Daoy (cell line): ENCODE measurements at places on chromosomes 16 and 17.
A peak's percentile ranks its signal among the peaks of the same experiment; 100 is the strongest.

- DNase-seq: no peak
Measured at GRCh38 chr16:85733839-85734170, 17.1 kb downstream of the C16orf74 start.

- DNase-seq: peak; percentile 37
Measured at GRCh38 chr17:75032720-75033280, 14.0 kb downstream of the ATP5PD start.

- no peak for DNase-seq
Measured at GRCh38 chr17:28042657-28042720, at the start of gene NLK. Gene NLK (plus strand): TSS chr17:28042677. CDS start chr17:28042874, 197 bp downstream.

DNA sequence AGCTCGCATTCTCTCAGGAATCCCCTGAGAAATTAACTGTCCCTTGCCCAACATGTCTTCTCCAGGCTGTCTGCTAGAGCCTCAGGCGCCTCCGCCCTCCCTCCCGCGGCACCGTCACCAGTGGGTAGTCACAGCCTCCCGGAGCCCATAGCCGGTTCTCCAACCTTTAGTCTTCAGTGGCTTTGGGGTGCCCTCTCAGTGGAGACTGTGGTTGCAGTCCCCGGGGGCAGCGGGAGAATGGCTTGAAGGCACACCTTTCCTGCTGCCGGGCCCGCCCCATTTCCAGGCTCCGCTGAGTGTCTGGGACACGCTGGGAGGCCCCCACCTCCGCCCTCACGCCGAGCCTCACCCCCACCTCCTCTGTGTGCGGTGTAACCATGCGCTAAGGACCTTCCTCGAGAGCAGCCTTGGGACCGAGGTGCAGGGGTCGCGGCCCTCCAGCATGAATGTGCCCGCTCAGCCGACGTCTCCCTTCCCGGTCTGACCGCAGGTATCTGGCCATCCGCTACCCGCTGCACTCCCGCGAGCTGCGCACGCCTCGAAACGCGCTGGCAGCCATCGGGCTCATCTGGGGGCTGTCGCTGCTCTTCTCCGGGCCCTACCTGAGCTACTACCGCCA is 1.7 kb downstream of the GALR2 start:
- DNase-seq: no peak

GRCh38 chr16:50166511-50167500 is 13.7 kb downstream of the TENT4B start:
- peak; percentile 47 for DNase-seq
